Endothelial cell (in vitro differentiated cells): ENCODE measurements at places on chromosomes 11 and 22. TPM values are rescaled to one million over a fixed set of nuclear protein-coding genes. Genes with fewer than 3 reads are reported as not detected.

Gene NAV2
- total RNA-seq = 15.6 TPM

Gene CRYBB1
- 9.5 TPM for total RNA-seq

Gene SLC17A6
- not detected for total RNA-seq

Gene P2RY2
- total RNA-seq = 0.10 TPM

Gene RIC3
- total RNA-seq = 5.6 TPM

Gene GDPD4
- total RNA-seq = not detected

GRCh38 chr11:40119661-40120060, 1339.8 kb downstream of the LRRC4C start:
- no peaks in the 10 kb centered on the region for H3K36me3 ChIP-seq
- H3K4me3 ChIP-seq = no peak overlapping the region
- H3K27ac ChIP-seq = no peak overlapping the region
- no peak for DNase-seq
- H3K4me1 ChIP-seq = no peaks in the 10 kb centered on the region

DNA sequence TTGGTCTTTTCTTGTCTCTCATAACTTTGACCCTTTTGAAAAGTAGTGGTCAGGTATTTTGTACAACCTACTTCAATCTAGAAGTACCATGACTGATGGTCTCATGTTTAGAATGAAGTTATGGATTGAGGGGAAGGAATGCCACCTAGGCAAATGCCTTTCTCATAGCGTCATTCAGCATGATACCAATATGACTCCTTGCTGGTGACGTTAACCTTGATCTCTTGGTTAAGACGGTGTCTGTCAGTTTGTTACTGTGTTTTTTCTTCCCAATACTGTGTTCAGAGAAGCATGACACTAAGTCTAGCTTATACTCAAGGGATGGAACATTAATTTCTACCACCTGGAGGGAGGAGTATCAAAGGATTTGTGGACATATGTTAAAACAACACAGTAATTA, 130.9 kb downstream of the KIF18A start:
- H3K36me3 ChIP-seq = no peaks in the 10 kb centered on the region
- peaks cover 2% of the 10 kb centered on the region for H3K27me3 ChIP-seq
- no peaks in the 10 kb centered on the region for H3K4me1 ChIP-seq
- DNase-seq = no peak

- no peak overlapping the region for H3K4me3 ChIP-seq
- H3K27me3 ChIP-seq = no peaks in the 10 kb centered on the region
- H3K27ac ChIP-seq = no peak overlapping the region
- no peak for DNase-seq
These were observed 46.3 kb upstream of the RRM1 start for GRCh38 chr11:4048340-4048739.

- H3K4me3 ChIP-seq = no peak overlapping the region
- H3K27me3 ChIP-seq = peaks cover 14% of the 10 kb centered on the region
- H3K36me3 ChIP-seq = peaks cover 3% of the 10 kb centered on the region
These were observed 11.1 kb downstream of the SYNGR1 start for GRCh38 chr22:39360674-39361413.

GRCh38 chr11:67366546-67366945, 6.9 kb downstream of the CLCF1 start:
- H3K27me3 ChIP-seq = peaks cover 7% of the 10 kb centered on the region
- peak overlapping the region; percentile 32 for H3K4me3 ChIP-seq
- H3K27ac ChIP-seq = no peak overlapping the region
- DNase-seq = no peak
- peaks cover 33% of the 10 kb centered on the region for H3K36me3 ChIP-seq
- H3K4me1 ChIP-seq = peaks cover 32% of the 10 kb centered on the region

GRCh38 chr11:117823294-117823945, 1.1 kb downstream of the FXYD2 start:
- no peak overlapping the region for H3K27ac ChIP-seq
- H3K27me3 ChIP-seq = peaks cover 12% of the 10 kb centered on the region
- no peak for DNase-seq
- H3K4me1 ChIP-seq = peaks cover 14% of the 10 kb centered on the region
- H3K36me3 ChIP-seq = no peaks in the 10 kb centered on the region

GRCh38 chr11:75813622-75814039, 1.4 kb upstream of the UVRAG start:
- DNase-seq = no peak
- peaks cover 4% of the 10 kb centered on the region for H3K36me3 ChIP-seq
- no peaks in the 10 kb centered on the region for H3K27me3 ChIP-seq
- H3K4me1 ChIP-seq = peaks cover 20% of the 10 kb centered on the region
- peak overlapping the region; percentile 91 for H3K27ac ChIP-seq
- H3K4me3 ChIP-seq = peak overlapping the region; percentile 93

- peaks cover 8% of the 10 kb centered on the region for H3K4me1 ChIP-seq
- H3K36me3 ChIP-seq = peaks cover 26% of the 10 kb centered on the region
- peak overlapping the region; percentile 31 for H3K4me3 ChIP-seq
These were observed 4.5 kb downstream of the NDUFA6 start for GRCh38 chr22:42086051-42086450.

GRCh38 chr11:113876074-113876797, 864 bp upstream of the USP28 start:
- DNase-seq = no peak
- peak overlapping the region; percentile 95 for H3K4me3 ChIP-seq
- H3K27me3 ChIP-seq = peaks cover 18% of the 10 kb centered on the region
- H3K27ac ChIP-seq = peak overlapping the region; percentile 99

- no peak overlapping the region for H3K4me3 ChIP-seq
- peaks cover 3% of the 10 kb centered on the region for H3K36me3 ChIP-seq
- H3K4me1 ChIP-seq = peaks cover 8% of the 10 kb centered on the region
- DNase-seq = peak; percentile 55
- peak overlapping the region; percentile 52 for H3K27ac ChIP-seq
- H3K27me3 ChIP-seq = peaks cover 13% of the 10 kb centered on the region
These were observed 4.2 kb upstream of the STIP1 start for GRCh38 chr11:64181506-64182411.

DNA sequence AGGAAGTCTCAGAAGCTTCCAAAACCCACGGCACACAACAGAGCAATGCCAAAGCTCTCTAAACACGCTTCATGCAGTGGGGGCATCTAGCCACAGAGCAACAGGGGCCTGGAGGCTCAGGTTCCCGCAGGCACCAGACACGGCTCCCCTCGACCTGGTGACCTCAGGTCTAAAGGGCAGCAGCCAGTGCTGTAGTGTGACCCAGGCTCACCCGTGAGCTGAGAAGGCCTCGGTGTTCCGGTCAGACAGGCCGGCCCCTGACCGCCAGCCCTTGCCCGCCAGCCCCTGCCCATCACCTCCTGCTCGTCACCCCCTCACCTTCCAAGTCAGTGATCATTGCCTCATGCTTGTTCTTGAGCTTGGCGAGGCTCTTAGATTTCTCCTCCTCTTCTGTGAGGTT, 45.7 kb downstream of the APOL1 start:
- no peak overlapping the region for H3K4me3 ChIP-seq
- peaks cover 54% of the 10 kb centered on the region for H3K36me3 ChIP-seq
- H3K27me3 ChIP-seq = peaks cover 15% of the 10 kb centered on the region
- H3K4me1 ChIP-seq = peaks cover 2% of the 10 kb centered on the region
- DNase-seq = no peak
- H3K27ac ChIP-seq = no peak overlapping the region

DNA sequence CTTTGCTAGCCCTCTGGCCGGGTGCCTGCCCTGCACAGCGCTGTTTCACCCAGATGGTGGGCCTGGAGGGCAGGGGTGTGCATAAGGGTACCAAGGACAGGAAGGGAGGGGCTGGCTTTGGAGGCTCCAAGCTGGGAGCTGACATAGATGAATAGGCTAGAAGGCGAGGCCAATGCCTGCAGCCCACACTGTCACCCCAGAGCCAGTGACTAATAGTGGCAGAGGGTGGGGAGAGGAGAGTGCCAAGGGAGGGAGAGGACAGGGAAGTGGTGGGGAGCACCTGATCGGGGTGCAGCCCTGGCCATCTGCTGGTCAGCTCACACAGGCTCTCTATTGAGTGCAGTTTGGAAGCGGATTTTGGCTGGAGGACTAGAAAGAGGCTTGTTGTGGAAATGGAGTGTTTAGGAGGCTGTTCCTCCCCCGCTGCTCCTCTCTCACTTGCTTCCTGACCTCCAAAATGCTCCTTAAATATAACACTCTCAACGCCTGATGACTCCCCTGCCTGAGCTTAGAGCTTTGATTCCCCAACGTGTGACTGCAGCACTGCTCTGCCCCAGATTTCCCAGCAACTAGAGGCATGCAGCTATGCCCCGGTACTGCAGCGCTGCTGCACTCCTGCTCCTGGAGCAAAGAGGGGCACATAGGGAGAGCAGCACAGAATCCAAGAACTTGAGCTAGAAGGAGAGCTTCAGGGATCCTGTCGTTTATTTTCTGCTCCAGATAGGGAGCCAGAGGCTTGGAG, 89.2 kb downstream of the GRAMD1B start:
- peak overlapping the region; percentile 40 for H3K27ac ChIP-seq
- H3K36me3 ChIP-seq = peaks cover 6% of the 10 kb centered on the region
- no peak overlapping the region for H3K4me3 ChIP-seq
- DNase-seq = no peak
- H3K4me1 ChIP-seq = peaks cover 46% of the 10 kb centered on the region
- no peaks in the 10 kb centered on the region for H3K27me3 ChIP-seq

DNA sequence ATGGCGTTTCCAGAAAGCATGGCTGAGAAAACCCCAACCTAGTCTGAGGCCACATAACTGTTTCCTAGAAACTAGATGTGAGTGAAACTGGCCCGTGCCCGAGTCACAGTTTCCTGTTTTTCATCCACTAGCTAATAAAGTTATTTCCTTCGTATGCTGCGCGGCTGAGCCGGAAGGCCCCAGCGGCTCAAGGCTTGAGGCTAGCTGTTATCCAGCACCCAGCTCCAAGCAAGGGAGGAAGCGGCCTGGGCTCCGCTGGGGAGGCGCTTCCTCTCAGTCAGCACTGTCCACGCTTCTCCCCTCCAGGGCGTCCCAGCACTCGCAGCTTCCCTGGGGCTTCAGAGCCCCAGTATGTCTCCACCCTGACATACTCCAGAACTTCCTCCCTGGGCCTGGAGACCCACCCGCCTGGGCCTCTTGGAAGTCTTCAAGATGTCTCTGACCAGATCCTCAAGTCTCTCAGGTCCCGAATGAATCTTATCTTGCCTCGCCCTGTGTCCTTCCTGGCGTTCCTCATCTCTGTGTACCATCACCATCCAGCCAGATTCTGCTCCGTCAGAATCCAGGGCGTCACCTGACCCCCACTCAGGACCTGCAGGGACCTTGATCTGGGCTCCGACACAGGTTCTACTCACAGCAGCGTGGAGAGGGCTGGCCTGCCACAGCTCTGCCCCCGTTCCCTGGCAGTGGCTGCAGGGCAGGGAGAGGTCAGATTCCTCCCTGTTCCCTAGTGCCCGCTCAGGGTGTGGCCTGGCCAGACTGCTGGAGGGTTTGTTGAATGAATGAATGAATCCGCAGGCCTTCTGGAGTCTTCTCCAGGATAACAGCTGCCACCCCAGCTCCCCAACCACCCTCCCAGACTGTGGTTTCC, 81.9 kb downstream of the LRRC32 start:
- DNase-seq = peak; percentile 33
- peaks cover 1% of the 10 kb centered on the region for H3K27me3 ChIP-seq
- peak overlapping the region; percentile 93 for H3K27ac ChIP-seq
- no peaks in the 10 kb centered on the region for H3K36me3 ChIP-seq

DNA sequence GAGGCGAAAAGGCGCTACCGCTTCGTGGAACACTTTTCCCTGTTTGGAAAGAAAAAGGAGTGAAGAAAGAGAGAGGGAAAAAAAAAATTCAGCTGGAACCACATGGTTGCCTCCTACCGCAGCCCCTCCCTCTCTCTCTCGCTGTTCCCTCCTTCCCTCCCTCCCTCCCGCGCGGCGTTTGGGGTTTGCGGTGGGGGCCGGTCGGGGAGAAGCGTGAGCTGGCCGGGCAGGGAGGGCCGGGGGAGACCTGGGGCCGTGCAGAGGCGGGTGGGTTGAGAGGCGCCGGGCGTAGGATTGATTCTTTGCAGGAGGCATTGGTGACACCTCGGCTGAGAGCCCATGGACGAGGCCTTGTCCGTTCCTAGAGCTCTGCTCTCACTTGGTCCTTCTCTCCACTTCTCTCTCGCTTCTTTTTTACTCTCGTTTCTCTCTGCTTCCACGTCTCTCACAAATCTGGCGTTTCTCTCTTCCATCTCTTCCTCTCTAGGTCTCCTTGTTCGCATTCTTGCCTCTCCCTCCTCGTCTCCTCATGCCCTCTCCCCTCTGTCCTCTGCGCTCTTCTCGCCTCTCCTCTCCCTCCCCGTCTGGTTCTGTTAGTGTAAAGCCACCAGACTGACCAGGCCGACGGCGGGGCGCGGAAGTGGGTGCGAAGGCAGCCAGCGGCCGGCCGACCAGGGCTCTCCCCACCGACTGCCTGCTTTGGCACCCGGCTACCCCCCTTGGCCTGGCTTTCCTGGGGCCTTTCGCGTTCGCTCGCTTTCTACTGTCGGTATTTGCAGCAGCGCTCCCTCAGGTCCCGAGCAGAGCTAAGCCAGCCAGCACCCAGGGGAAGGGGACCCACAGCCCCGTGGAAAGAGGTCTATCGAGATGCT, at the start of gene CLMP:
Gene CLMP, minus strand, starts transcription at position 61 of the 872 bp plus-strand sequence. CDS start 308 bp downstream, outside the sequence.
- H3K4me3 ChIP-seq = peak within 1 kb of the TSS; percentile 84
- peaks cover 10% of the 10 kb centered on the region for H3K27me3 ChIP-seq
- DNase-seq = peak; percentile 28
- H3K27ac ChIP-seq = peak within 1 kb of the TSS; percentile 9
- peaks cover 13% of the 10 kb centered on the region for H3K4me1 ChIP-seq

- H3K36me3 ChIP-seq = peaks cover 8% of the 10 kb centered on the region
- H3K4me1 ChIP-seq = peaks cover 11% of the 10 kb centered on the region
- H3K4me3 ChIP-seq = peak overlapping the region; percentile 97
- no peak for DNase-seq
These were observed 802 bp downstream of the KBTBD3 start for GRCh38 chr11:106076171-106076918.

DNA sequence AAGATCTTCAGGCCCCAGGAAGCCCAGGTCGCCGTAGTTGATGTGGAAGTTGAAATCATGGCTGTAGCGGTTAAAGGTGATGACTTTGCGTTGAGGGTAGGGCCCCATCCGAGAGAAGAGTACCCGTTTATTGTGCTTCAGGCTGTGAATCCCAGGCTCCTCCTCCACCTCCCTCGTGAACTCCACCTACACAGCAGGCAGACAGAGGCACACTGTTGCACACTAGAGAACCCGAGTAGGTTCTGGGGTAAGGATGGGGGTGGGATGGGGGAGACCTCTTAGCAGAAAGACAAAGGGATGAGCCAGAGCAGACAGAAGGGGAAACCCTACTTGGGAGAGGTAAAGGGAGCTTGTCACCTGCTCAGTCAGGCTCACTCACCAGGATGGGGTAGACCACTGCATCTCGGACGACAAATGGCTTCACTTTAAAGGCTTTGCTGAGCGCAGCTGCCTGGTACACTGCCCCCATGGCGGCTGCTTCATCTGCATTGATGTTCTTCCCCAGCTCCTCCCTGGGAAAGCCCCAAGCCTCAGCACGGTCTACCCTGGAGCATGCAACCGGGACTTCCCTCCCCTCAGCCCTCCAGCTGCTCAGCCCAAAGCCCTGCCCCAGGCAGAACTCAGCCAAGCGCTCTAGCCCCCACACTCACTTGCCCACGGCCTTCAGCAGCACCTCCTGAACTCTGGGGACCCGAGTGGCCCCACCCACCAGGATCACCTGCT, 5.4 kb downstream of the HYOU1 start:
- H3K27ac ChIP-seq = no peak overlapping the region
- DNase-seq = no peak
- no peak overlapping the region for H3K4me3 ChIP-seq
- H3K36me3 ChIP-seq = peaks cover 70% of the 10 kb centered on the region
- peaks cover 12% of the 10 kb centered on the region for H3K27me3 ChIP-seq
